Activated CD8-positive, alpha-beta memory T cell treated with anti-CD3 and anti-CD28 coated beads for 48 hours (primary cell): ENCODE measurements at places on chromosomes 4 and X.

- DNase-seq = no peak
These were observed 2256.1 kb upstream of the AGA start for GRCh38 chr4:179698321-179698720.

DNA sequence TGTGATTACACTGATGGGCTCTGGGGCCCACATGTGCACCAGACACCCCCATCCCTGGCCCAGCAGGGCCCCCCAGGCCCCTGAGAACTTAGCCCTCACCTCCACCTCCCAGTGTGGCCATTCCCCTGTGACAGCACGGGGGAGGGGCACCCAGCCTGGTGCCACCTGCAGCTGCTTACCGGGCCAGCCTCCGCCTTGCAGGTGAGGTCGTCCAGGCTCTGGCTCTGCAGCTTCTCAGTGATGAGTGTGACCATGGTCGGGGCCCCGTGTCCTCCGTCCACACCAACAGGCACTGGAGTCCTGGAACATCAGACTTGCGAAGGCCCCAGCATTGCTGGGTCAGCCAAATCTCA is 15.6 kb downstream of the FAM53A start:
- DNase-seq = no peak

GRCh38 chrX:139448996-139449395 is 81.5 kb upstream of the F9 start:
- DNase-seq = no peak

DNA sequence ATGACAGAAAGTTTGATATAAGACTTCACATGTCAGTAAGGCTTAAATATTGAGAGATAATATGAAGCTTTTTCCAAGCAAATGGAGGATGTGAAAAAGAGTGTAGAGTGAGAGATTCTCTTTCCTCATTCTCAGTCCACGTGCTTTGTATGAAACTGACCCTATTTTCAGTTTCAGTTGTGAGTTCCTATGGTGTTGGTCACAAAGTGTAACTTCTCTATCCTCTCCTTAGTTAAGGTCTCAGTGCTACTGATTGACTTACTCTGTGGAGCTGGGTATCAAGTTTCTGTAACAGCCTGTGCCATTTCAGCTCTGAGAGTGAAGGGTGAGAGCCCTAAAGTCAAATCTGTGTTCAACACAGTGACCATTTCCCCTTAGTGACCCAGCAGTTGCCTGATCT is 277.2 kb downstream of the EPHA5 start:
- DNase-seq = no peak

DNA sequence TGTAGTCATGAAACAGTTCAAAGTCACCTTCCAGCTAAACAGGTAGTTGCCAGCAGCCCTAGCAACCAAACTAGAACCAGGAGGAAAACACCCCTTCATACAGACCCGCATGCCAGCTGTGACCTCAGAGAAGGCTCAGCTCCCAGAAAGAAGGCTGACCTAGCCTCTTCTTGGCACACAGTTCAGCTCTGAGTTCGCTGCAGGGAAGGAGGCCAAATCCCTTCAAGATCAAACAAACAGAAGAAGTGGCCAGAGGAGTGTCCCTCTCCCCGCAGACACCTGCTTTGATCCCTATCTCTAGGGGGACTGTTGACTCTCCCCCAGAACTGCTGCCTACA is 56.0 kb downstream of the HADH start:
- no peak for DNase-seq

GRCh38 chr4:110106931-110107296 is 91.5 kb downstream of the ELOVL6 start:
- no peak for DNase-seq

GRCh38 chr4:118398226-118399090 is 45.7 kb upstream of the PRSS12 start:
- DNase-seq = no peak

DNA sequence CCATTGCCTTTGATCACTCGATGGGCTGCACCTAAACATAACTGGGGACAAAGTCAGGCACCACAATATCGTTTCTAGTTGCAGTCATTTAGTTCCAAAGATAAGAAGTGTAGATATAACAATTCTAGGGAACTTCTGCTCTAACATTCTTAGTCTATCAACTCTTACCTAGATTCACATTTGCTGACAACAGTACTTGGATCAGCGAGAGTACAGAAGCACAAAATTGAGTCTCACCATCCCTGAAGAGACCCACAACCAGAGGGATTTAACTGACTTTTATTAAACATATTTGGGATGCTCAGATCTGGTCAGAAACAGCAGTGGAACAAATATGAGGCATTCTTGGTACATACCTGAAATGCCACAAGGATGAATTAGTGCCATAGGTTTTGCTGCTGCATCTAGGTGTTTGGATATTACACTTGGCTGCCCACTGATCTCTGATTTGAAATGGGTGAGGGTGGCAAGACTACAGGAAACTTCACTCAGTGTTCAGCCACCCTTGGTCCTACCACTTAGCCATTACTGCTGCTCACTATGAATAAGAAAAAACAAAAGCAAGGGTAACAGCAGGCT is 28.9 kb upstream of the HUWE1 start:
- no peak for DNase-seq
